ENCODE measurements at places on chromosomes 7 and 10.

DNA sequence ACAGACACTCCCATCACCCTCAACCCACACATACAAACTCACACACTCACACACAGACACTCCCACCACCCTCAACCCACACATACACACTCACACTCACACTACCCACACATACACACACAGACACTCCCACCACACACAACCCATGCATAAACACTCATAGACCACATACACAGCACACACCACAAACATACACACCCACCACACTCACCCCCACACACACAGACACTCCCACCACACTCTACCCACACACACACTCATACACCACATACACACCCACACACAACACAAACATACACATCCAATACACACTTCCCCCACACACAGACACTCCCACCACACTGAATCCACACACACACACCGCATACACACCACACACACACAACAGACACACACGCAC, 521.2 kb downstream of the TCERG1L start:
- DNase-seq = no peak

DNA sequence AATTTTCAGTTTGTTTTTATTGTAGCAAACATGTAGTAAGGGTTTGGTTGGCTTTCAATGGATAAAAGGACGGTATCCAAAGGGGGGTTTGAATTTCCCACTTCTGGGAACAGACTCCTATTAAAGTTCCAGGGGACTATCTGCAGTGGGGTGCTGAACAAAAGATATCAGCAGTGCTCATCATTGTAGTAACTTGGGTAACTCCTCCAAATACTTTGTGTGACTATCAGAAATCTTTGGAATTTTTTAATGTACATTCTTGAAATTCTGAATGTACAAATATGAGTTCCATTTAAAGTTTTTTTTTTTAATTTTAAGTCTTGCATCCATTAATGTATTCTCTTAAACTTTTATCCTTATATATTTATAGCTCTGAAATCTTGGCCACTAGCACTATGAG, 42.1 kb downstream of the CYP51A1 start:
- DNase-seq = no peak

- DNase-seq = no peak
Observed at GRCh38 chr7:73602721-73603651, 21.3 kb downstream of the MLXIPL start.

DNA sequence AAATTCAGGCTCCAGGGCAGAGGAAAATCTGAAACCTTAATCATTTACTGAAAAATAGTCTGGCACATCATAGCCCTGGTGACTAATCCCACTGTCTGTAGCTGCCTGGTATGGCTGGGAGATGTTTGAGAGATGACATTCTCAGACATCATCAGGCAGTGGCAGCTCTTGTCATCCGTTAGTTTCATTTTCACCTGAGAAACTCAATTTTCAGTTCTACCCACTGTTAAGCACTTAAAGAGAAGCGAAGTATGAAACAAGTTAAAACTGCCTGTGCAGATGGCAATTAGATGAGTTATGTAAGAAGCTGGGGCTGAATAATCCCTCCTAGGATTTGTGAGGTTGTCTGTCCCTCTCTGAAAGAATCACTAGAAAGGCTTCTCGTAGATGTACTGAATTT, 150.2 kb downstream of the NSUN6 start:
- no peak for DNase-seq

DNA sequence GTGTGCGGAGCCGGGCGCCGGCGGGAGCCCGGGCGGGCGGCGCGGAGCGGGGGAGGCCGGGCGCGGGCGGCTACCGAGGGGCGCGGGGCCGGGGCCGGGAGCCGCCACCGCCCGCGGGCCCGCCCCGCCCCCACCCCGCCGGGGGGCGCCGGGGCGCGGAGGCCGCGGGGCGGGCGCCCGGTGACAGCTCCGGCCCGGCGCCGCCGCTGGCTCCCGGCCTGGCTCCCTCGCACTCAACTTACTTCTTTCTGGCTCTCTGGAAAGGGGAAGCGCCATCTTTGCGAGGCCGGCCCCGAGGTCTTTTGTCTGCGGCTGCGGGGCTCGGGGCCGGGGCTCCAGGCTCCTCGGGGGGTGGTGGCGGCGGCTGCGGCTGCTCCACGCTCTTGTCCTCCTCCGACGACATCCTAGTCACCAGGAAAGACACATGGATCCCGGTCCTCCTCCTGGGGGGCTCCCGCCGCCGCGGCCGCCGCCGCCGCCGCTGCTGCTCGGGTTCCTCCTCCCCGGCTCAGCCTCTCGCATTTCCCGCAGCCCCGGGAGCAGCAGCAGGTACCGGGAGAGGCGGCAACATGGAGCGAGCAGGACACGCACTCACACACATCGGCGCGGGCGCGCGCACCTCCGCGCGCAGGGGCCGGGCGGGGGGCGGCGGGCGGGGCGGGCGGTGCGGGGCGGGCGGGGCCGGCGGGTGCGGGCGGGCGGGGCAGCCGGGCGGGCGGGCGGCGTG, at the start of gene KMT2C:
Gene KMT2C, minus strand, starts transcription at position 620 of the 727 bp plus-strand sequence. Its CDS starts 217 bp downstream, at position 403.
- no peak for DNase-seq

DNA sequence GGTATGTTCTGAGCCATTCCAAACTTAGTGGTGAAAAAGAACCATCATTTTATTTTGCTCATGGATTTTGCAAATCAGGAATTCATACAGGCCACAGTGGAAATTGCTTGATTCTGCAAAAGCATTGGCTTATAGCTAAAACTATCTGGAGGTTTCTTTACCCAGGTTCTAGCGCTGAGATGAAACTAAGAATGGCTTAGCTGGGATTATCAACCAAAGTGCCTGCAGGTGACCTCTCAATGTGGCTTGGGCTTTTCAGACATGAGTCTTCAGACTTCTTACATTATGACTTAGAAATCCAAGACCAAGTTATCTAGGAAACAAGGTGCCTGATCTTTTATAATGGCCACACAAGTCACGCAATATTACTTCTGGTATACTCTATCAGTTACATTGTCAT, 140.1 kb downstream of the HGF start:
- no peak for DNase-seq

GRCh38 chr10:131920151-131920550, 19.3 kb downstream of the PPP2R2D start:
- no peak for DNase-seq

DNA sequence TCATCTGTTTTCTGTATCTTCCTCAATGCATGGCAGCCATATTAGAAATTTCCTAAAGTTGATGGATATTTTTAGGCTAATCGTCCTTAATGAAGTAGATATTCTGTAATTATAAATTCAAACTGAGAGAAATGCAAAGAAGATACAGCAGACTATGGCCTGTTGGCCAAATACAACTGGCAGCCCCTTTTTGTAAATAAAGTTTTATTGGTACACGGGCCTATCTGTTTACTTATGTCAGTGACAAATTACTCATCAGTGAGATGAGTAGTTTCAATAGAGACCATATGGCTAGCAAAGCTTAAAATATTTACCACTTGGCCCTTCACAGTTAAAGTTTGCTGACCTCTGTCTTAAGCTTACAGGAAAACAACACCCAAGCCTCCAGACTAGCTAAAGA, 112.3 kb downstream of the HTR7 start:
- DNase-seq = no peak

GRCh38 chr10:127151981-127152699, 44.3 kb downstream of the INSYN2A start:
- no peak for DNase-seq

DNA sequence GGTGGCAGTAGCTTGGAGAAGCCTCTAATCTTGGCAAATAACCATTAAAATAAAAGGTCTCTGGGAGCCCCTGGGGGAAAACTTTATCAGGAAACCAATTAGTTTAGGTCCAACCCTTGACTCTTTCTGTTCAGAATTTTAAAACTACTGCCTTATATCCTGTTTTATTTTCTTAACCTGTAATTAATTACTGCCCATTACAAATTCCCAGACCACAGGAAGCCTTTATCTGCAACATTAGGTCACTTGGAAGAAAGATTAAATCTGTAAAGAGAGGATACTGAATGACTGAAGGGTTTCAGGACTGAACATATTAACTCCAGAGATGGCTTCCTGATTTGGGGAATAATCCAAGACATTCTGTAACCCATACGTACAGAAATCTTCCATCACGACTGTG, 320.5 kb upstream of the SORCS1 start:
- DNase-seq = no peak

GRCh38 chr7:68246189-68246633, 1249.6 kb downstream of the TYW1 start:
- no peak for DNase-seq

Measured in NCI-H2227 treated with DMSO at 0.1 percent for 48 hours (cell line).